Testis (tissue), 5 donors: ENCODE measurements at places on chromosomes 11 and 22.

DNA sequence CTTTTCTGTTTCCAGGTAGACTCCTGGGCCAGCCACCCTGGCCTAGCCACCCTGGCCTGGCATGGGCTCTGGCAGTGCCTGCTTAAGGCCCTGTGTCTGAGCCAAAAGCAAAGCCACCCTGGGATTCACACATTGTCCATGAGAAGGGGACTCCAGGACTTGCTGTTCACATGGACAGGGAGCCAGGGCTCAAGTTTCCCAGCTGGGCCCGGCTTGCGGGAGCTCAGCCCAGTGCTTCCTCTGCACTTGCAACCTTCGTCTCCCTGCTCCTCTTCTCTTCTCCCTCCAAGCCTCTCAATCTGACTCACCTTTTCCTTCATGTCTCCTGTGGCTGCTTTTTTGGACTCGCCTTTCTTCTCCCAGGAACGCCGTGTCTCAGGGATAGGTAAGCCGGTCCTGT lies 130.3 kb downstream of the MICAL2 start:
- no peak for DNase-seq

GRCh38 chr11:120338107-120338933 lies 2.1 kb downstream of the ARHGEF12 start:
- no peak for DNase-seq

GRCh38 chr11:45593992-45594391 lies 71.4 kb downstream of the CHST1 start:
- DNase-seq, result peak; percentile 62

GRCh38 chr11:126756421-126756820 lies 244.1 kb downstream of the KIRREL3 start:
- no peak for DNase-seq

GRCh38 chr22:24473284-24473683 lies 21.8 kb upstream of the UPB1 start:
- no peak for DNase-seq

DNA sequence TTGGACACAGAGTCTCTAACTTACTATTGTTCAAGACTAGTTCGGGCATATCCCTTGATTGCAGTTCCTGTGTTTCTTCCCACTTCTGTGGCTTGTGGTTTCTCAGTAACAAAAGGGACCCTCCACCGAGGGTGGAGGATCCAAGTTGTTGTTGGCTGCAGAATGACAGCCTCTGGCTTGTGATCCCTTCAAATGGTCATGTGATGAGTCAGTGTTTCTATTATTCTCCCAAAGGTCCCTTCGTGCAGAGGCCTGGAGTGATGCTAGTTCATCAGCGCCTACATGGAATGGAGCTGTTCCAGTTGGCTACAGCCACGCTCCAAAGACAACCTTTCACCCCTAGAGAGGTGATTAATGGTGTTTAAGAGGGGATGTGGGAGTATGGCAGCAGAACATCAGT lies 2.6 kb upstream of the VWCE start:
- DNase-seq, result peak; percentile 57

DNA sequence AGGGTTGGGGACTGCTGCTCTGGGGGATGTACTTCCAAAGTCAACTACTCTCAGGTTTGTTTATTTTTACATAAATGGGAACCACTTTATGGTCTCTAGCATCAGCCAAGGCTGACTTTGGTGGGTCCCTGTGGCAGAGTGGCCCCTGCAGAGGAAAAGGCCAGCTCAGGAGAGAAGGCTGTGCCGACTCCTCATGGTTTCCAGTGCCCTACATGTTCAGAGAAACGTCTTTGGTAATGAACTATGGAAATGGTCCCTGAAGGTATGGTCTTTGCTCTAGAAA lies 3.0 kb upstream of the ZDHHC8 start:
- no peak for DNase-seq

GRCh38 chr22:48096411-48096810 lies 1334.0 kb downstream of the TBC1D22A start:
- no peak for DNase-seq

DNA sequence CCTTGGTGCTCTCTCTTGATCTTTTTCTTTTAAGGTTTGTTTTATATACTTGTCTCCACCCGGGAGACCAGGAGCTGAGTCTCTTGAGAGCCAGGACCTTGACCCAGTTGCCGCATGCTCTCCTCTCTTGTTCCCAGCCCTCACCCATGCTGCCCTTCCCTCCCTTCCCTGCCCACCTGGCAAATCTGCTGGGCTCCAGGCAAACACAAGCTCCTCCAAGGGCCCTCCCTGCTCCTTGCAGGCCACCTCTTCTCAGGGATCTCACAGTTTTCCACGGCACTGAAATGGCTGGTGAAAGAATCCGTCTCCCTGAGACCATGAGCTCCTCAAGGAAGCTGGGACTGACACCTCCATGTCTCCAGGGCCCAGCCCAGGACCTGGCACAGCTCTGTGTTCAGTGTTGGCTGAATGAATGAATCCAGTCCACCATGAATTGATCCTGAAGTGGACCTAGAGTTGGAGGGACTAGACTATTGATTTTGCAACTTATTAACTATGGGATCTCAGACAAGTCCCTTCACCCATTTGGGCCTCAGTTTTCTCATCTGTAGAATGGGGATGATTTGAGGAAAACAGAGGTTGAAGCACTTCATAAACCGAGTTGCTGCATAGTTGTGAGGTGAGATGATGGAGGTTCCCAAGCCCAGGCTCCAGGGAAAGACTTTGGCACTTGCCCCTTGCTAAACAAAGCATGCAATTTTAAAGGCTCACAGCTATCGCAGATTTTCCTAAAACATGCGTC lies 25.1 kb upstream of the FBLN1 start:
- DNase-seq, result peak; percentile 19
